ENCODE measurements at places on chromosomes 12 and 14. TPM values are rescaled to one million over a fixed set of nuclear protein-coding genes. Genes with fewer than 3 reads are reported as not detected.

- DNase-seq, result peak; percentile 47
Observed at GRCh38 chr12:108403952-108404351, 64.8 kb upstream of the CMKLR1 start.

DNA sequence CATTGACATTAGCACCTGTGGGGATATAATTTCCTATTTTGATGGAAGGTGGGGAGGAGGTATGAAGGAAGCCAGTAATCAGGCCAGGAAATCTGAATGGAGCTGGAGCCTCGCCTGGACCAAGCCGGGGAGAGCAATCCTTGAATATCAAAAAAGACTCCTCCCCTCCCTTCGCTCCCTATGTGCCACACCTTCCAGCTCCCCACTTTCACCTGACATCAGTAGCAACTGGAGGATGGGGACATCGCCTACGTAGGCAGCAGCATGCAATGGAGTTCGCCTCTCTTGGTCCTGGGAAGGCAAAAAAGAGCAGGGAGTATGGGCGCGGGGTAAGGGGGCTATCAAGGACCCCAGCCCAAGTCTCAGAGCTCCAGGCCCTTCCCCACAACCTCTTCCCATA lies 1.1 kb downstream of the ANKRD52 start:
- DNase-seq, result no peak

DNA sequence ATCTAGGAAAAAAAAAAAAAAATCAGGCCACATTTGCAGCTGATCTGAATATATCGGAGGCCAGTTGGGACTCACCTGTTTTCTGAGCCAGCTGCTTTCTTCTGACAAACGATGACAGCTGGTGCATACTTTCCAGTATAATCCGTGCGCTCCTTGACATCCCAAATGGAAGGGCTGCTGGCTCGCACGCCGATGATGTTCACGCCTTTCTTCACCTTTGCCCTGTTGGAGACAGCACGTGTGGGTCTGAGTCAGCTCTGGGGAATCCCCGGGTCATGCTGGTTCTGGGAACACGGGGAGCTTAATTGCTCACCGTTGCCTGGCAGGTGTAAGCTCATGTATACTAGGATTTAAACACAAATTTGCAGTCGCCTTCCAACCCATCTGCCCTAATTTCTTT lies 372.8 kb downstream of the TMEM132D start:
- peak; percentile 36 for DNase-seq

The CLEC2A gene
- not detected for total RNA-seq

DNA sequence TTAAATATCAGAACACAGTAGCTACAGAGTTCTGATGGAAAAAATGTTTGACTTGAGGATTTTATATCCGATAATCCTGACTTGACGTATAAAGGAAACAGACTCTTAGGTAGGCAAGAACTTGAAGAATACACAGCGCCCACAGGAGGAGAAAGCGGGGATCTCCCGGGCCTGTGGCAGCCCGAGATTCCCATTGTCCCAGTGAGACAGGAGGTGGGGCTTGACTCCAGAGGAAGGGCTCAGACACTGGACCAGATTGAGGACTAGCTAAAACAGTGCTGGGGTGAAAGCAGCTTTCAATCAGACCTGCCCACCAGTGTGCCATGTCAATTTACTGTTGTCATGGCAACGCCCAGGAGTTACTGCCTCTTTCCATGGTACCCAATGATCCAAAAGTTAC lies 51.1 kb upstream of the C14orf180 start:
- DNase-seq, result no peak

All from RPMI7951 (cell line).